ENCODE measurements at places on chromosomes 7 and 10. TPM values are rescaled to one million over a fixed set of nuclear protein-coding genes. Genes with fewer than 3 reads are reported as not detected.

Gene ATG9B
- total RNA-seq: not detected

Gene ELAPOR2
- 39.5 TPM for total RNA-seq

Gene ZNF518A
- 4.9 TPM for total RNA-seq

Gene IFIT5
- total RNA-seq: 17.1 TPM

Gene SORCS3
- not detected for total RNA-seq

All from mammary microvascular endothelial cell (primary cell).